ENCODE measurements at places on chromosomes 1 and 21. TPM values are rescaled to one million over a fixed set of nuclear protein-coding genes. Genes with fewer than 3 reads are reported as not detected.

DNA sequence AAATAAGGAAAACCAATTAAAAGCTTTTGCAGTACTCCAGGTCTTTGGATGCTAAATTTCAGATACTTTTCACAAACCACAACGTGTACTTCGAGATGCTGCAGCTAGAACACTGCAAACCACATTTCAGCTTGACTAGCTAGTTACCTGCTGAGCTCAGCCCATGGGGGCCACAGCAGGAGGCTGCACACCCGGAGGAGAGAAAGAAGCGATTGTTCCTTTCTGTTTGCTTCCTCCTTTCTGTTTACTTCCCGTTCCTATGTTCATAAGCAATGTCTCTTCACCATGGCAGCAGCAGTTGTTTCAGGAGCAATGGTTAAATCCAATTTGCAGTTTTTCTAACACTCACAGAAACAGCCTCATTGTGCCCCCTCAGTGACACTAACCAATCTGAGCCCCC is 225.6 kb upstream of the FGGY start:
- no peak for DNase-seq

GRCh38 chr1:161803181-161803580 is 37.1 kb downstream of the ATF6 start:
- no peak for DNase-seq

Gene ST6GALNAC5
- polyA plus RNA-seq: 10.6 TPM

GRCh38 chr1:26784023-26784871 is 3.5 kb upstream of the PIGV start:
- DNase-seq: no peak

GRCh38 chr1:12453400-12454343 is 164.3 kb downstream of the DHRS3 start:
- no peak for DNase-seq

Gene CFAP141
- not detected for polyA plus RNA-seq

Gene KIAA1614
- polyA plus RNA-seq: 1.2 TPM

DNA sequence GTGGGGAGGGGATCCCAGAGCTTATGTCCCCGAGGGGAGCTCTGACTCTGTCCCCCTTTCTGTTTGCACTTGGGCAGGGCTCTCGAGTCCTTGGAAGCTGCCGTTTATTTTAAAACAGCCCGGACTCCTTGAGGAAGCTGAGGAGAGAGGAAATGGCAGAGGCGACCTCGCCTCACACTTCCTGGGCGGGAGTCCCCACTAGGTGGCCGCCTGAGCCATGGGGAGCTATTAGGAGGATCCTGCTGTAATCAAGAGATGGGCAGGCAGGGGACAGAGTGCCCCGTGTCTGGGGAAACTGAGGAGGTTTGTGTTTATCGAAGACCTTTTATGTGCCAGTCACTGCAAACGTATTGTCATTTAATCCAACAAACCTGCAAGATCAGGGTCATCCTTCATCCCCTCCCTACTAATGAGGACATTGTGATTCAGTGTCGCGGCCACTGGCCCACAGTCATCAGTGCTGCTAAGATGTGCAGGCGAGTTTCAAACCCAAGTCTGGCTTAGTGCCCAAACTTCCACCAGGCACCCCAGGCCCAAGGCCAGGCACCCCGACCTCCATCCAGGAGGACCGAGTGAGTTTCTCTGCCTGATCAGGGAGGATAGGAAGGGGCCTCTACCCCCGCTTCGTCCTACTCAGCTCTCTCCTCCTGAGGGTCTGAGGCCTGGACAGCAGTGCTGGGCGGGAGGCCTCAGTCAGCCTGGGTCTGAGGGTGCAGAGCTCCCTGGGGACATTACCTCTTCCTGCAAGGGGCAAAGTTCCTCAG is 316.9 kb upstream of the VAMP3 start:
- peak; percentile 77 for DNase-seq

Gene DBT
- polyA plus RNA-seq: 2.0 TPM

Gene NCMAP
- not detected for polyA plus RNA-seq

Gene TRIM58
- polyA plus RNA-seq: 0.13 TPM

Gene APCS
- polyA plus RNA-seq: not detected

Gene SPATA21
- 0.10 TPM for polyA plus RNA-seq
